Activated T-helper 1 cell treated with anti-CD3 and anti-CD28 coated beads, Interleukin-12 subunit alpha, Interleukin-12 subunit beta, Interleukin-2, Interleukin-4 antibody, amounts not matched to agents 30 ng/mL and 10 ng/mL and 1 ng/mL, durations not matched to agents 14 hours and 24 hours and 36 hours (primary cell): ENCODE measurements at places on chromosomes 3 and 15. TPM values are rescaled to one million over a fixed set of nuclear protein-coding genes. Genes with fewer than 3 reads are reported as not detected.

DNA sequence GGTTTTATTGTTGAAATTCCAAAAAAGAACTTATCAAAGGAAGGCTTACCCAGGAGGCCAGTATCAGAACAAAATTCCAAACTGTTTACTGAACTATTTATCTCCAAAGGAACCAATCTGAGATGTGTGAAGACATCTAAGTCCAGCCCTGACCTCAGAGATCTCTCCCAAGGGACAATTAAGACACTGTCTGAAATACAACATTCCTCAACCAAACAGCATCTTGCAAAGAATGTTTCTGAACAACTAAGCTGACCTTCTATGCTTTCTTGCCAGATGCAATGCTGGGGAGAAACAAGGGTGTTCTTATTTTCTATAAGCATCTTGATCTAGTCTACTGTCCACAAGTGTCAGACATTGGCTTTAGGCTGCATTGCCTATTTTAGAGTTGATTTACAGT lies 13.6 kb downstream of the PDZRN3 start:
- no peak overlapping the region for H3K27ac ChIP-seq
- no peaks in the 10 kb centered on the region for H3K4me1 ChIP-seq
- H3K4me3 ChIP-seq: no peak overlapping the region
- no peaks in the 10 kb centered on the region for H3K36me3 ChIP-seq
- H3K27me3 ChIP-seq: peaks cover 2% of the 10 kb centered on the region

- H3K27ac ChIP-seq: no peak overlapping the region
- no peaks in the 10 kb centered on the region for H3K4me1 ChIP-seq
- DNase-seq: no peak
- H3K27me3 ChIP-seq: no peaks in the 10 kb centered on the region
- H3K36me3 ChIP-seq: no peaks in the 10 kb centered on the region
Measured at GRCh38 chr3:181554233-181554765, 157.4 kb upstream of the SOX2 start.

DNA sequence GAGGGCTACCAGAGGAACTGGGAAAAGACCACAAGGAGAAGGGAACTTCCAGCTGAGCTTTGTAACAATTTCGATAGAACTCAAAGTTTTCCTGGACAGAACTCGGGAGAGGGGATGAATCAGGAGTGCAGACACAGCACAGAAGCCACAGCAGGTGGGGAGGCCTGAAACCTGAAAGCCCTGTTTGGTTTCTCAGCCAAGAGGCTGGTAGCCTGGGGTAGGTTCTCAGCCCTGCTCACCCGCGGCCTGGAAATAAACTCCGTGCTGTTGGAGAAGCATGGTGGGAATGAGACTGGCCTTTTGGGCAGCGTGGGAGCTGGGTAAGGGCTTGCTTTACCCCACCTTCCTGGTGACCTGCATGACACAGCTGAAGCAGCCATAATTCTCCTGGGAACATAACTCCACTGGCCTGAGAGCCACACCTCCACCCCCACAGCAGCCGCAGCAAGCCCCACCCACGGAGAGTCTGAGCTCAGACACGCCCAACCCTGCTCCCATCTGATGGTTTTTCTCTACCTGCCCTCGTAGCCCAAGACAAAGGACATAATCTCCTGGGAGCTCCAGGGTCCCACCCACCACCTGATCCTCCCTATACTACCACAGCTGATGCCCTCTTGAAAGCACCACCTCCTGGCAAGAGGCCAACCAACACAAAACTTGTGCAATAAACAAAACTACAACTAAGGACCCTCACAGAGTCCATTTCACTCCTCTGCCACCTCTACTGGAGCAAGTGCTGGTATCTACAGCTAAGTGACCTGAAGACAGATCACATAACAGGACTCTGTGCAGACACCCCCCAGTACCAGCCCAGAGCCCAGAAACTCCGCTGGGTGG lies 52.5 kb upstream of the CHRM5 start:
- no peak overlapping the region for H3K27ac ChIP-seq
- H3K4me3 ChIP-seq: no peak overlapping the region
- H3K4me1 ChIP-seq: no peaks in the 10 kb centered on the region
- H3K36me3 ChIP-seq: no peaks in the 10 kb centered on the region

- H3K4me3 ChIP-seq: no peak overlapping the region
- no peaks in the 10 kb centered on the region for H3K27me3 ChIP-seq
- no peaks in the 10 kb centered on the region for H3K36me3 ChIP-seq
- H3K27ac ChIP-seq: no peak overlapping the region
- no peaks in the 10 kb centered on the region for H3K4me1 ChIP-seq
- no peak for DNase-seq
Measured at GRCh38 chr3:182414586-182414985, 378.7 kb upstream of the ATP11B start.

DNA sequence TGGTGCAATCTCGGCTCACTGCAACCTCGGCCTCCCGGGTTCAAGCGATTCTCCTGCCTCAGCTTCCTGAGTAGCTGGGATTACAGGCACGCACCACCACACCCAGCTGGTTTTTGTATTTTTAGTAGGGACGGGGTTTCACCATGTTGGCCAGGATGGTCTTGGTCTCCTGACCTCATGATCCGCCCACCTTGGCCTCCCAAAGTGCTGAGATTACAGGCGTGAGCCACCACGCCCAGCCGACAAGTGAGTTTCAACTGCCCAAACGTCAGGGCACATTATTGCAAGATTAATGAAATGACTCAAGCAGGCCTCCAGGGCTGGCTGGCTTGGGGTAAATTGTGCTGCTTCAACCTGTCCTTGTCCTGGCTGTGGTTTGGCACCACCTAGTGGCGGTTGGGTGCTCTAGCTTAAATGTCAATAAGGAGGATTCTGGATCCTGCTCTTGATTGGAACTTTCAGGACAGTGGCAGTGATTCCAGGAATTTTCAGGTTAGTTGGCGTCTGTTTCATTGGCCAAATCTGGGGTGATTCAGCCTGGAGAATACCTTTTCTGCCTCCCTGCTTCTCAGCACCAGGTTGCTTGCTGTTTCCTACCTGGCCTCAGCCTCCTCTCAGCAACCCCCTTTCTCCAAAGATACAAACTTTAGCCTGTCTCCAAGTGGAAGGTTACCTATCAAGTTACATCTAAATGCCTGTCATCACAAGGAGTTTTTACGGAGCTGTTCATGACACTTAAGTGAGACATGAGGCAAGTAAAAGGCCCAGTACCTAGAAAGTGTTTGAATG lies 32.4 kb upstream of the SACM1L start:
- peaks cover 12% of the 10 kb centered on the region for H3K4me1 ChIP-seq
- H3K4me3 ChIP-seq: no peak overlapping the region
- no peaks in the 10 kb centered on the region for H3K27me3 ChIP-seq
- no peak overlapping the region for H3K27ac ChIP-seq
- peak; percentile 72 for DNase-seq

Gene SEC11A
- total RNA-seq: 97.3 and 105 TPM in 2 replicates

DNA sequence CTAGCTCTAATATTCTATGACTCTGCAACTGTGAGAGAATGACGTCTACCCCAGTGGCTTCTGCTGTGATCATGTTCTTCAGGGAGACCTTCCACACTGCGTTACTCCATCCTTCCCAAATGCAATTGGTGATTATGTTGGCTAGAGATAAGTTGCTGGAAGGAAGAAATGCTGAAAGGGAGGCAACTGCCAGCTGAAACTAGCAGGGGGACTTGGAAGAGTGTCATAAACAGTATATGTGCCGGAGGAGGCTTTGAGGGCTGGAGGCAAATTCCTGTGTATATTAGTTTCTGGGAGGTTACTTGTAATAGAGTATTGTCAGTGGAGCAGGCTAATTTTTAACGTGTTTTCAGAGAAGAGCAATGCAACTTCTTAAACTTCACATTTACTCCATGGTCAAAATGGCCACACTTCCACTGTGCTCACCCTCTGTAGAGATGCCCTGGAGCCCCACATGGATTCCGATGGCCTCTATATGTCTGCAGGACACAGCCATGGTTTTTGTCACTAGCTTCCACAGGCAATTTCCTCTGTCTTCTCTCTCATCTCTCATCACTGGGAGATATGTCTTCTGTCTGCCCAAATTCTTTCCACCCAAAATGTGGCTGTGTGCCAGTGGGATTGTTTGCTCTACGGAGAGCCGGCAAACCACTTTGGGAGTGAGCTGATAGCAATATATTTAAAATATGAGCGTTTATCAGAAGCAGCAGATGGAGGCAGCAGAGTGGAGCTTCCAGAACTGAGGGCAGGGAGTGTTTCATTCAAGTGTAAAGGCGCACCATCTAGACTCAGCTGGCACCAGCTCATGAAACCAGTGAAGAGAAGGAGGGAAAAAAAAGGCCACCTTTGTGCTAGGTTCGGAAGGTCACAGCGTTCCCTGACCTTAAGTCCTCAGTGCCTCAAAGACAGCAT lies 13.3 kb upstream of the CD47 start:
- H3K27ac ChIP-seq: no peak overlapping the region
- H3K27me3 ChIP-seq: peaks cover 9% of the 10 kb centered on the region
- no peak overlapping the region for H3K4me3 ChIP-seq
- peaks cover 34% of the 10 kb centered on the region for H3K4me1 ChIP-seq
- H3K36me3 ChIP-seq: peaks cover 2% of the 10 kb centered on the region

Gene GPX1
- 181 and 188 TPM in 2 replicates for total RNA-seq

Gene ALG1L2
- total RNA-seq: not detected in 2 replicates

Gene SEMA5B
- not detected in 2 replicates for total RNA-seq

GRCh38 chr3:172711454-172711795 lies 558 bp upstream of the NCEH1 start:
- peak overlapping the region; percentile 91 for H3K4me3 ChIP-seq
- DNase-seq: no peak
- peaks cover 14% of the 10 kb centered on the region for H3K27me3 ChIP-seq
- H3K27ac ChIP-seq: no peak overlapping the region
- no peaks in the 10 kb centered on the region for H3K36me3 ChIP-seq

DNA sequence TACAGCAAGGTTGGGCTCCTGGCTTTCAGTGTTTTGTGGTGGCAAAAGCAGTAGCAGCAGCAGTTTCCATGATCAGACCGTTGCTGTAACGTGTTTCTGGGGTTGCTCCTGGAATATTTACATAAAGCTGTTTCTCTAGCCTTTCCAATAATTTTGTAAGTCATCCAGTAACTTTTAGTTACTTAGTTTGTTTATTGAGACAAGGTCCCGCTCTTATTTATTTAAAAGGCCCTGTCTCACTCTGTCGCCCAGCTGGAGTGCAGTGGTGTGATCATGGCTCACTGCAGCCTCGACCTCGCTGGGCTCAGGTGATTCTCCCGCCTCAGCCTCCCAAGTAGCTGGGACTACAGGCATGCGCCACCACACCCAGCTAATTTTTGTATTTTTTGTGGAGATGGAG lies 8.8 kb upstream of the MYO5A start:
- no peak overlapping the region for H3K4me3 ChIP-seq
- H3K4me1 ChIP-seq: peaks cover 14% of the 10 kb centered on the region
- DNase-seq: no peak
- peaks cover 3% of the 10 kb centered on the region for H3K27me3 ChIP-seq

- no peak overlapping the region for H3K4me3 ChIP-seq
- DNase-seq: peak; percentile 9
- no peaks in the 10 kb centered on the region for H3K27me3 ChIP-seq
- no peak overlapping the region for H3K27ac ChIP-seq
Measured at GRCh38 chr15:86743283-86743903, 663.7 kb downstream of the AGBL1 start.

DNA sequence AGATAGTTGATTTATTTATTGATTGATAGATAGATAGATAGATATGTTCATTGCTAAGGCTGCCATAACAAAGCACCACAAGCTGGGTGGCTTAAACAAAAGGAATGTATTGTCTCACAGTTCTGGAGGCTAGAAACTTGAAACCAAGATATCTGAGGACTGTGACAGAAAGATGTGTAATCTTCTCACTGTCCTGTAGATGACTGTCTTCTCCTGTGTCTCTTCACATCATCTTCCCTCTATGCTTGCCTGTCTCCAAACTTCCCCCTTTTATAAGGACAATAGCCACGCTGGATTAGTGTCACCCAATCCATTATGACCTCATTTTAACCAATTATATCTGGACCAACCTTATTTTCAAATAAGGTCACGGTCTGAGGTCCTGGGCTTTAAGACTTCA lies 40.9 kb downstream of the GNB4 start:
- H3K4me3 ChIP-seq: no peak overlapping the region
- no peak for DNase-seq
- H3K4me1 ChIP-seq: no peaks in the 10 kb centered on the region
- no peaks in the 10 kb centered on the region for H3K27me3 ChIP-seq
- H3K36me3 ChIP-seq: peaks cover 3% of the 10 kb centered on the region

- no peak overlapping the region for H3K4me3 ChIP-seq
- DNase-seq: no peak
- H3K4me1 ChIP-seq: no peaks in the 10 kb centered on the region
- peaks cover 71% of the 10 kb centered on the region for H3K27me3 ChIP-seq
Measured at GRCh38 chr15:80403712-80404056, 498 bp upstream of the ARNT2 start.

GRCh38 chr3:35664460-35664919 lies 25.2 kb downstream of the ARPP21 start:
- no peaks in the 10 kb centered on the region for H3K36me3 ChIP-seq
- H3K4me1 ChIP-seq: no peaks in the 10 kb centered on the region
- H3K4me3 ChIP-seq: no peak overlapping the region
- peaks cover 4% of the 10 kb centered on the region for H3K27me3 ChIP-seq

Gene TRH
- total RNA-seq: not detected in 2 replicates

Gene DCBLD2
- total RNA-seq: 1.5 and 2.3 TPM in 2 replicates

Gene RPL39L
- 7.5 and 8.3 TPM in 2 replicates for total RNA-seq

Gene GHRL
- 1.8 and 2.4 TPM in 2 replicates for total RNA-seq

DNA sequence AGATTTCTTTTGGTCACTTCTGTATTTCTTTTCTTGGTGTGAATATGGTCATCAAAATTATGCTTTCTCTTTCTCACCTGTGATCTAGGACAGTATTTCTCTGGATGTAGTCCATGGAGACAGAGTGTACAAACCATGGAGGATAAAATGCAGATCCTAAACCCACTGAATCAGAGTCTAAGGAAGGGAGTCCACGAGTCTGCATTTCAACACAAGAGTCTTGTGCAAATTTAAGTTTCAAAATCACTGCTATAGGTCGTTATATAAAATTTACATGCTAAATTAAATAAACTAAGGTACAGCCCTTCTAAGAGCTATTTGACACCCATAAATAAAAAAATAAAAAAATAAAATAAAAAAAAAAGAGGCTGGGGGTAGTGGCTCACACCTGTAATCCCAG lies 17.3 kb upstream of the UBE2E2 start:
- H3K27me3 ChIP-seq: peaks cover 4% of the 10 kb centered on the region
- H3K4me1 ChIP-seq: no peaks in the 10 kb centered on the region
- no peaks in the 10 kb centered on the region for H3K36me3 ChIP-seq
- no peak overlapping the region for H3K27ac ChIP-seq
- H3K4me3 ChIP-seq: no peak overlapping the region

Gene DNAJC17
- total RNA-seq: 52.5 and 54.1 TPM in 2 replicates

Gene RPP14
- total RNA-seq: 22.7 and 23.4 TPM in 2 replicates

- H3K4me1 ChIP-seq: no peaks in the 10 kb centered on the region
- no peak overlapping the region for H3K27ac ChIP-seq
- no peak overlapping the region for H3K4me3 ChIP-seq
- no peak for DNase-seq
- peaks cover 21% of the 10 kb centered on the region for H3K27me3 ChIP-seq
Measured at GRCh38 chr3:130786306-130786705, 39.7 kb upstream of the PIK3R4 start.

Gene WNT5A
- not detected in 2 replicates for total RNA-seq
